ENCODE measurements at places on chromosomes 2 and 18. TPM values are rescaled to one million over a fixed set of nuclear protein-coding genes. Genes with fewer than 3 reads are reported as not detected.

RNF125 gene
- 12.2 TPM for total RNA-seq

TUBA4B gene
- total RNA-seq: not detected

NOSTRIN gene
- 7.1 TPM for total RNA-seq

MYO1B gene
- total RNA-seq: 28.8 TPM

USP34 gene
- 242 TPM for total RNA-seq

ZNF516 gene
- 22.1 TPM for total RNA-seq

DSG4 gene
- 0.89 TPM for total RNA-seq

TRIM43 gene
- total RNA-seq: not detected

ZNF385B gene
- 0.89 TPM for total RNA-seq

DHRS9 gene
- total RNA-seq: 2.0 TPM

ITGA6 gene
- 89.6 TPM for total RNA-seq

CDKL4 gene
- total RNA-seq: not detected

CWC22 gene
- 20.4 TPM for total RNA-seq

SOWAHC gene
- total RNA-seq: 56.4 TPM

CDK15 gene
- total RNA-seq: 0.94 TPM

C1GALT1C1L gene
- total RNA-seq: 0.44 TPM

ANO7 gene
- 1.1 TPM for total RNA-seq

POTEJ gene
- total RNA-seq: not detected

SNRNP200 gene
- 119 TPM for total RNA-seq

CRYBA2 gene
- total RNA-seq: not detected

DSC1 gene
- 585 TPM for total RNA-seq

SLC5A7 gene
- not detected for total RNA-seq

PAIP2B gene
- total RNA-seq: 30.3 TPM

ALPI gene
- not detected for total RNA-seq

CHRNA1 gene
- total RNA-seq: not detected

EDAR gene
- total RNA-seq: 4.3 TPM

CDCA7 gene
- total RNA-seq: 11.1 TPM

CLIP4 gene
- 173 TPM for total RNA-seq
